ENCODE measurements at places on chromosomes 1 and 21.

- H3K4me1 ChIP-seq = peaks cover 8% of the 10 kb centered on the region
- H3K4me3 ChIP-seq = peak overlapping the region; percentile 83
- H3K27me3 ChIP-seq = peaks cover 11% of the 10 kb centered on the region
- H3K27ac ChIP-seq = peak overlapping the region; percentile 94
- peak; percentile 86 for DNase-seq
Measured at GRCh38 chr21:41419921-41420862, 5.8 kb upstream of the MX1 start.

- H3K4me3 ChIP-seq = peak overlapping the region; percentile 69
- H3K27me3 ChIP-seq = peaks cover 20% of the 10 kb centered on the region
- H3K4me1 ChIP-seq = peaks cover 16% of the 10 kb centered on the region
- H3K27ac ChIP-seq = no peak overlapping the region
Measured at GRCh38 chr1:41917835-41918449, 780 bp downstream of the HIVEP3 start.

DNA sequence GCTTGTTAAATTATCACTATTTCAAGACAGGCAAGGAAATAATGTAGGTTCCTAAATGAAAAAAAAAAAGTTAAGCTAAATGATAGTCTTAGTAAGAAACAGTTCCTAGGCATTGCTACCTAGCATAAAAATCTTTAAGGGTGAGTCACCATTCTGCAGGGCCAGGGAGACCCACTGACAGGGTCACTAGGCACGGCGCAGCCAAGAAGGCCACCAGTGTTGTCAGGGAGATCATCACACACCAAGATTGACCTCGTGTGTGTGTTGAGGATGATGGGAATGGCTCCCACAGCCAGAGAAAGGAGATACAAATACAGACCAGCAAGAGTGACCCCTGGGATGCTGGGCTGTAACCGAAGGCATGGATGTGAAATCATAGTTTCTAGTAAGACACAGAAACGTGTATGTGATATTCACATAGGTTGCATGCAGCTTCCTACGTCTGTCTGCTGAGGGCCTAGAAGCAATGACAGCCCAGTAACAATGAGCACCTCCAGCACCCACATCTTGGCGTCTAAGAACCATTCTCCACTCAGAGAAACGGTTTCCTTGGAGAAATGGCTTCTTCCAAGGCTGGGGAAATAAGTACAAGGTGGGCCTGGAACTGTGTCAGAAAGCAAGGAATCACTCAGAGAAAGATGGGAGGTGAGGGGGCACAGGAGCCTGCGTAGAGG is 29.1 kb downstream of the RIPK4 start:
- H3K4me3 ChIP-seq = no peak overlapping the region
- no peaks in the 10 kb centered on the region for H3K4me1 ChIP-seq
- H3K36me3 ChIP-seq = peaks cover 70% of the 10 kb centered on the region
- no peaks in the 10 kb centered on the region for H3K27me3 ChIP-seq

- H3K4me3 ChIP-seq = no peak overlapping the region
- no peaks in the 10 kb centered on the region for H3K27me3 ChIP-seq
- no peak overlapping the region for H3K27ac ChIP-seq
- H3K4me1 ChIP-seq = peaks cover 21% of the 10 kb centered on the region
Measured at GRCh38 chr1:221897321-221897721, 155.4 kb upstream of the DUSP10 start.

- peak overlapping the region; percentile 39 for H3K4me3 ChIP-seq
- no peaks in the 10 kb centered on the region for H3K27me3 ChIP-seq
- H3K27ac ChIP-seq = peak overlapping the region; percentile 64
Measured at GRCh38 chr21:41653954-41654491, 112.8 kb downstream of the RIPK4 start.

DNA sequence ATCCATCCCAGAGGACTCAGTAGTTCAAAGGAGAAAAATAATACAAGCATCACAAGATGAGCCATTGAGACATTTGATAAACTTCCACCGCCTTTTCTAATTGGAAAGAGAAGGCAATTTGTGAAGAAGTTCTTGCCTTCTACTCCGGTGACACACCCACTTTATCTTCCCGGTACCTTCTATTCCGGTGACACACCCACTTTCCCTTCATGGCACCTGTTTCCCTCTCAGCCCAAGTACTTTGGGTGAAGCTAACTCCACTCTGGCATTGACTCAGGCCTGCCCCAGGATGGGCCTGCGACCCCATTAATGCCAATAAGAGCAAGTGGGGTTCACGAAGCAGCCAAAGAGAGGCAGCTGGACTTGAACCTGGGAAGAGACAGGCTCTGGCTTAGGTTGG is 38.2 kb downstream of the CLDN14 start:
- no peaks in the 10 kb centered on the region for H3K27me3 ChIP-seq
- H3K4me1 ChIP-seq = peaks cover 15% of the 10 kb centered on the region

DNA sequence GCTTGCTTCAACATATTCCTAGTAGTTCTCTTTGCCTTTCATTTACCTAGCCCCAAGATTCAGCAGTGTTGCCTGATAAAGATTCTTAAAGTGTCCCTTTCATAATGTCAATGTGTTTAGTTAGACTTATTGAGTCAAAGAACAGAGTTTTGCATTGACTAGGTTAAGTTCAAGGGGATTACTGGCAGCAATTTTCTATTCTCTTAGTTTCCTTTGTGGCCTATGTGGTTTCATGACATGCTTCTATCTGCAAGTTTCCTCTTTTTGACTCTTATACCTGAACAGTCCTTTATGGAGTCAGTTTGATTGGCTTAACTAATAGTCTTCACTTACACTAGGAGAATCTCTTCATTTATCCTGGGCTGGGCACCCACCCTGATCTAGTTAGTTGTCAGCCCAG is 151.3 kb downstream of the ADGRL4 start:
- H3K27ac ChIP-seq = no peak overlapping the region
- H3K27me3 ChIP-seq = no peaks in the 10 kb centered on the region
- no peaks in the 10 kb centered on the region for H3K36me3 ChIP-seq

All from MCF 10A (cell line).